Natural killer cell treated with Interleukin-12 subunit alpha and Interleukin-12 subunit beta and Interleukin-15 and Interleukin-18, amount 100 ng/mL, for 72 hours (primary cell): ENCODE measurements at places on chromosomes 3 and 15.

DNA sequence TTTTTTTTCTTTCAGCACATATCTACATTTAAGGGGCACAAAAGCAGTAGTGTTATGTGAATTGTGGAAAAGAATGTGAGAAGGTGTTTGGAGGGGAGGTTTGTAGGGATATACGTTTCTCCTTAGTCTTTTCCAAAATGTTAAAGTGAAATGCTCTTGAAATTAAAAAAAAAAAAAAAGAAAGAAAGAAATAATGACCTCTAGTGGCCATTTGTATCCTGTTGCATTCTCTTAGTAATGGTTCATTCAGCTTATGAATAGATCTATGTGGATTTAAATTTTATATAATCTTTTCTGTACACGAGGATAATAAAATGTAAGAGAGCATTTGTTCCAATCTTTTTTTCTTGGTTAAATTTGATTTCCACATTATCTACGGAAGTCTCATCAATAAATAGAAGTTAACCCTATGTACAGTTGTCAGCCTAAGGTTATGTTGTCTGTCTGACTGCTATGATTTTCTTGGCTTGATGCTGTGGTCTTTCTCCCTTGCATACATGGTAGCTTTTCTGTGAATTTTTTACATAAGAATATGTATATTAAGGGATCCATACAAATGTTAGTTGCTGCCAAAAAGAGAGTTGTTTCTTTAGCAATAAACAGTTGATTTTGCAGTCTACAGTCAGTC lies 1.7 kb downstream of the P2RY13 start:
- DNase-seq, result no peak

DNA sequence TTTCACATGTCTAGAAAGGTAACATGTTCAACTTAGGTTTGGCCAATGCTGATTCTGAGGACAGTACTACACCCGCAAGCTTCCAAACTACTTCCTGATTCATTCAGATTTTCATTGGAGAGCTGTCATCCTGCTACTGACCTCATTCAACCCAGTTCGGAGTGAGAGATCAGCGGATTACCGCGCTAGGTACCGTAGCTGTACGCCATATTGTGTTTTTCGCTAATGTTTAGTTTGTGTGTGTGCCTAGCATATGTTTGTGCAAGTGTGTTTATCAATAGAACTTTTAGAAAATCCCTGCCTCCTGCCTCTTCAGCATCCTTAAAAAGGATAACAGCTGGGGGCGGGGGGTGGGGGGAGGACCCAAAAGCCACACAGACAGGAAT lies 1.1 kb downstream of the ZBTB20 start:
- no peak for DNase-seq

- DNase-seq, result no peak
These were observed 1.8 kb downstream of the ADAMTS17 start for GRCh38 chr15:100339999-100340398.

- no peak for DNase-seq
These were observed 104.2 kb downstream of the MYH15 start for GRCh38 chr3:108406063-108406660.

DNA sequence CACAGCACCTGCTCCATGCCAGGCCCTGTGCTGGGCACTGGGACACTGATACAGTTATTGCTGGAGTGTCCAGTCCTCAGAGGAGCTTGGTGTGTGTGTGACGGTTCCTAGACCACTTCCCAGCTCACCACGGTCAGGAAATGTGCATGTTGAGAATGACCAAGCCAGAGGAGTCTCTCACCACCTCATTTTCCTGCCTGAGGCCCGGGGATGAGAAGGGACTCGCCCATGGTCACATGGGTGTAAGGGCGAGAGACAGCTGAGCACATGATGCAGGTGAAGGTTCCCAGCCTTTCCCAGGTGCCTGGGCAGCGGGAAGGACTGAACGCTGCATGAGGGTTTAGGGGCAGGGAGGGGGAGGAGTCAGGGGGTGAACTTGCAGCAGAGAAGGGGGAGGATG lies 180.9 kb upstream of the TLE3 start:
- peak; percentile 54 for DNase-seq

- DNase-seq, result no peak
These were observed 14.6 kb upstream of the RPS17 start for GRCh38 chr15:82554849-82555248.

DNA sequence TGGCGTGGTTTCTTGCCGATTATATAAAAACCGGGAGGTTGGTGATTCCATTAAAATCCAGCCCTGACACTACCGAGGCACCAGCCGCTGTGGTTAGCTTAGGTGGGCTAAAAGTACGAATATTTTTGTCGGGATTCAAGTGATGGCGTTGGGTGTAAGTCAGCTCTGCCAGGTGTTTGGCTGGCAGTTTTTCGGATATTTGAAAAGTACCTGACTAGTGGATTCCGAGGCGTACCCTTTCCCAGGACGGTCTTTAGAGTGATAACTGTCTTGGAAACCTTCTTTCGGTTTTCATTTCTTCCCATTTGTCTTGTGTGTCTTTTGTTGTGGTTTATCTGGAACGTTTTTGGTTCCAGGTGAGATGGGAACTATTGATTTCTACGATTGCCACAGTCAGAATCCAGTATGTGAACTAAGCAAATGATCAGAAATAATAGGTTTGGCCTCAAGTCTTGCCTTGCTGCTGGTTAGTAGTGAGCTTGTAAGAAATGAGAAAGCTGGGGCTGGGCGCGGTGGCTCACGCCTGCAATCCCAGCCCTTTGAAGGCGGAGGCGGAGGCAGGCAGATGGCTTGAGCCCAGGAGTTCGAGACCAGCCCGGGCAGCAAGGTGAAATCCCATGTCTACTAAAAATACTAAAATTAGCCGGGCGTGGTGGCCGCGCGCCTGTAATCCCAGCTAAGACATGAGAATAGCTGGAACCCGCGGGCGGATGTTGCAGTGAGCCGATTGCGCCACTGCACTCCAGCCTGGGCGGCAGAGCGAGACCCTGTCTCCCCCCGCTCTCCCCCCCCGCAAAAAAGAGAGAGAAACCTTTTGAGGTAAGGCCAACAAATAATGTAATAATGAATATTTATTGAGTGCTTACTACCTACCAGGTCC lies 1.4 kb downstream of the FYTTD1 start:
- DNase-seq, result peak; percentile 61

- DNase-seq, result no peak
These were observed 57.0 kb downstream of the CD200 start for GRCh38 chr3:112389961-112390360.

DNA sequence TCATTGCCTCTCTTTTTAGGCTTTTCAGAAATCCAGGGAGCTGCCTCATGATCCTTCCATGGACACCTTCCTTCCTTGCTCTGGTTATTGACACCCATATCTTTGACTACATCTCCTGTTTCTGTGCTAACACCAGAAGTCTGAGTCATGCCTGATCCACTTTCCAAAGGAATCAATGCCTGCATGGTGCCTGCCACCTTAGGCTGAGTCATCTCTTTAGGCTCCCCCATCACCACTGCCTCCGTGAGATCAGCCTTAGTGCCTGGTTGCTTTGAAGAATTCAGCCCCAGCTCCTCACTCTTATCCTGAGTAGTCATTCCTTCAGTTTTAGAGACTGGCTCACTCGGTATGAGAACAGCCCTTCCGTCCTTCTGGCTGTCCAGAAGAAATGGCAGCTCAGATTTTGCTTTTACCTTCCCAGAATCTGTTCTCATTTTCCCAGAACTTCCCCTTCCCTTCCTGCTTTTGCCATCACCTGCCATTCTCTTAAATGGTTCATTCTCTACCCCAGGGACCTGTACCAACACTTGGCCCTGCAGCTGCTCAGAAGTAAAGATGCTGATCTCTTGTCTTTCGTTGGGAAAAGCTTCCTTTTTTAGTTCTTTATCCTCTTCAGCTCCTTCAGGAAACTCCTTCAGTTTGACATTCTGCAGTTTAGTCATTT lies 105.3 kb downstream of the MAP4 start:
- DNase-seq, result no peak

- no peak for DNase-seq
These were observed 69.5 kb downstream of the FLNB start for GRCh38 chr3:58077596-58078285.

- DNase-seq, result no peak
These were observed 366.8 kb downstream of the ZIC1 start for GRCh38 chr3:147775816-147776530.

DNA sequence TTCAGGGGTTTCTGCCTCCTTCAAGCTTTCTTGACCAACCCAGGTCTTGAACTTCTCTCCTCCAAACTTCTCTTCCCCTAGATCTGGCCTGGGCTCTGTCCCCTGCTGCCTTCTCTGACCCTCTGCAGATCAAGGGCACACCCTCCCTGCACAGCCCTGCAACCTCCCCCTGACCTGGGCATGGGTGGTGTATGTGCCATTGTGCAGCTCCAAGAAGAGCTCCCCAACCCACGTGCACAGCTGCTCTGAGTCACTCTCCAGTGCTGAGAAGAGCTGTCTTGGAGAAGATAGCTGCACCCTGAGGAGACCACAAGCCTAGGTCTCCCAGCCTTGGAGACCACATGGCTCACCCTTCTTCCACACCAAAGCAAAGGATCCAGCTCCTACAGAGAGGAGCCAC lies 8.0 kb downstream of the MAN2C1 start:
- DNase-seq, result no peak

- DNase-seq, result no peak
These were observed 160.6 kb upstream of the WNT5A start for GRCh38 chr3:55647670-55648069.

DNA sequence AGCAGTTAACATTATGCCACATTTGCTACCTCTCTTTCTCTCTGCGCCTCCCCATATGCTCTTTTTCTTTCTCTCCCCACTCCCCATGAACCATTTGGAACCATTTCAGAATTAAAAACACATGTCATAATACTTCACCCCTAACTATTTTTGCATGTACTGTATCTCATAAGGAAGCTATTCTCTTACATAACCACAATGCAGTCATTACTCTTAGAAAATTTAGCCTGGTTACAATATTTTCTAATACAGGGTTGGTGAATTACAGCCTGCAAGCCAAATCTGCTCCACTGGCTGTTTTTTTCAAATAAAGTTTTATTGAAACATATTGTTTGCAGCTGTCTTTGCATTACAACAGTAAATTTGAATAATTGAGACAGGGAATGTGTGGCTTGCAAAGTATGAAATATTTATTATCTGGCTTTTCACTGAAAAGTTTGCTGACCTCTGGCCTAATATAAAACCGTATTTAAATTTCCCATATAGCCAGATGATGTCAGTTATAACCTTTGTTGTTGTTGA lies 62.8 kb downstream of the SGO1 start:
- no peak for DNase-seq
